Activated CD8-positive, alpha-beta memory T cell treated with anti-CD3 and anti-CD28 coated beads for 4 hours (primary cell): ENCODE measurements at places on chromosomes 2 and 18.

GRCh38 chr2:129857200-129857599 lies 122.3 kb upstream of the RAB6C start:
- no peak for DNase-seq

DNA sequence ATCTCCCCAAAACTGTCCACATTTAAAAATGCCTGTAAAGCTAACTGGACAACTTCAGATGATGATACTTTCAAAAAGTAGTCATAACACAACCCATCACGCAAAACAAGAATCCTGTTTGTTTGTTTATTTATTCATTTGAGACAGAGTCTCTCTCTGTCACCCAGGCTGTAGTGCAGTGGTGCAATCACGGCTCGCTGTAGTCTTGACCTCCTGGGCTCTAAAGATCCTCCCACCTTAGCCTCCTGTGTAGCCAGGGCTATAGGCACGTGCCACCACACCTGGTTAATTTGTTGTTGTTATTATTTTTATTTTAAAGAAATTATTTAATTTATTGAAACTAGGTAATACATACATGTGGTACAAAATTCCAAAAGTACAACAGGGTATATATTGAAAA lies 94.8 kb downstream of the RAPGEF4 start:
- DNase-seq = no peak

GRCh38 chr2:106638043-106638442 lies 150.9 kb downstream of the CD8B2 start:
- DNase-seq = no peak

DNA sequence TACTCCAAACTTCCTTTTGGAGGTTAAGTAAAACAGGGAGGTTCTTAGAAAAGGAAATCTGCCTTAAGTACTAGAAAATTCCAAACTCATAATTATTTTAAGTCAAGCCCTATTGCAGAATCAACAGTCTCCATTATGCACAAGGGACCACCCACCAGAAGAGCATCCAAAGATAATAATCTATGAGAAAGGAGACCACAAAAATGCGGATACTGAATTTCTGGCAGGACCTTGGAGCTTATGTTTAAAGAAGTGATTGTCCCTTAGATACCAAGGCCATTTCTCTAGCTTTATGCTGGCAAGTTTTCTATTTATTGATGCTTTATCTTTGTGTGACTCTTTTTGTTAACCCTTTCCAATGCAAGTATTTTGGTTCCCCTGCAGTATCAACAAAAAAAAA lies 404.0 kb upstream of the MMADHC start:
- no peak for DNase-seq
